ENCODE measurements at places on chromosomes 2 and 18.
A peak's percentile ranks its signal among the peaks of the same experiment; 100 is the strongest.

GRCh38 chr2:171895786-171896185 lies 1.7 kb upstream of the SLC25A12 start:
- DNase-seq, result no peak

DNA sequence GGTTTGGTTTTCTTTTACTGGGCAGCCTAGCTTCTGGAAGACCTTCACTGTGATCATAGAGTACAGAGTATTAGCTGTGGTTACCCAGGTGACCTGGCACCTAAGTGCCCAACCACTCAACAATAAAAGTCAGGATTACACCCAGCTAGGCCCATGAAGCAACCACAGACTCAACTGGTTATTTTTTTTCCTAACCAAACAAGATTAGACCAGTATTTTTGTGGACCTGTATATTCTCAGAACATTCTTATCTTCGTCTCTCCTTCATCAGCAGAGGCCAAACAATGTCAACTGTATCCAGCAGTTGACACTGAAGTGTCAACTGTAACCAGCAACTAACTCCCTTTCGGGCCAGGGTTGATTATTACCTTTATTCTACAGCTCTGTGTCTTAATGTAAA lies 289.2 kb upstream of the SLC39A10 start:
- no peak for DNase-seq

DNA sequence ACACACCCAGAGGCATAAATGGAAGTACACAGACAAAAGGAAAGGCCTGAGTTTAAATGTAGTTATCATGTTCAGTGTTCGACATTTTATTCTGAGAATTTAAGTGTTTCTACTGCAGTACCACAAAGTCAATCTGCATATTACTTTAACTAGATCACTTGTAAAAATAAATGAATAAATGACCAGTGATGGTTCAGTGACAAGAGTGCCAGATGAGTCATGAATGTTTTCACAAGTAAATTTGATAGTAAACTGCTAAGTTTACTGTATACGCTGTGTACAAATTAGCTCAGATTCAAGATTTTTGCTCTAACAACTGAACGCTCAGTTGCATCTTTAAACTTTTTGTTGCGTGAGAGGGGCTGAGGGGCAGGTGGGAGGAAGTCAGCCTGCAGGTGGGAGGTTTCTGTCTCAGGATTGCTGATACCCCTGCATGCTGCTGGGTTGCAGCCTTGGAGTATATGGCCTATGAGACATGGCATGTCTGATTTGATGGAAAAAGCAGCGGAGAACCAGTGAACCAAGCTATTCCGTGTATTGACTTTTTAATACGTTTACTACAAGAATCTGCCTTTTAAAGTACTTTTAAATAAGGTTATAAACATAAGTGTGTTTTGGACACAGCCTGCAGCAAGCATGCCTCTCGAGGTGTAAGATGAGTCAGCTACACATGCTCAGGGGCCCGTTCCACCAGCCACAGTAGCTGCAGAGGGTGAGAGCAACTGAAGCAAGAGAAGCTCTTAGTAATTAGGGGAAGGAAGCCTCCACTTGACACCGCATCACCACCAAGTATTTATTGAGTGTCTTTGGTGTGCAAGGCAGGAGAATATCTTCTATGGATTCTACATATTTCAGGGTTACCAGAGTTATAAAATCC lies 245.1 kb downstream of the NEDD4L start:
- peak; percentile 40 for DNase-seq

DNA sequence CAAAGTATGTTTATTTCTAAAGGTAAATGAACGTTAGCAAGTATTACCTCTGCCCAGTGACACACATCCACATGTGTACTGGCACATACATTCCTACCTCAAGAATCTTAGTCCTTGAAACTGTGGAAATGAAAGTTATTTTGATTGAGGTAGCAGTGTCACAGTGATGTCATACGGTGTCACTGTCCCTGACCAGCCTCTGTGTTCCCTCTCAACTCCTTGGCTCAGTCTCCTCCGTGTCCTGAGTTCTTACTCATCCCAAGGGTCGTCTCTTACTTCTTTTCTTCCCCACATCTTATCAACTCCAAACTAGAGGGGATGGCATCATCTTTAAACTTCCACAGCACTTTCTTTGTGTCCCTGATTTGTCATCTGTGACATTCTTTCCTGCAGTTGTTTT lies 3.3 kb downstream of the NCK2 start:
- no peak for DNase-seq

DNA sequence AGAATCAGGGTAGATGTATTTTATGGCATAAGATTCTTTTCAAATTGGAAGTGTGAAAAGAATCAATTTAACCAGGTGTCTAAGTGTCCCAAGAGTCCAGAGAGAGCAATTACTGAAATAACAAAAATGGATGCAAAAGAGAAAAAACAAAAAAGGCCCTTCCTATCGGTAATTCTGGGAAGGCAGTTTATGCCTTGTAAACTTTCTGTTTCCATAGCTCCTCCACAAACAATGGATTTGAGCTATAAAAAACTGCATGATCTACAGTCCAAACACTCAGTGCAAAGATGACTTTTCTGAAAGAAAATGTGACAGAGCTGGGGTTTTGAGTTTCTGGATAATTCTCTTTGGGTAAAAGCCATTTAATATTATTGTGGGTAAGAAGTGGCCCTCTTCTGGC lies 366.1 kb downstream of the EN1 start:
- DNase-seq, result no peak

- DNase-seq, result no peak
Observed at GRCh38 chr2:200065477-200065876, 110.1 kb downstream of the MAIP1 start.

- DNase-seq, result no peak
Observed at GRCh38 chr2:41880561-41881243, 167.1 kb upstream of the PKDCC start.

DNA sequence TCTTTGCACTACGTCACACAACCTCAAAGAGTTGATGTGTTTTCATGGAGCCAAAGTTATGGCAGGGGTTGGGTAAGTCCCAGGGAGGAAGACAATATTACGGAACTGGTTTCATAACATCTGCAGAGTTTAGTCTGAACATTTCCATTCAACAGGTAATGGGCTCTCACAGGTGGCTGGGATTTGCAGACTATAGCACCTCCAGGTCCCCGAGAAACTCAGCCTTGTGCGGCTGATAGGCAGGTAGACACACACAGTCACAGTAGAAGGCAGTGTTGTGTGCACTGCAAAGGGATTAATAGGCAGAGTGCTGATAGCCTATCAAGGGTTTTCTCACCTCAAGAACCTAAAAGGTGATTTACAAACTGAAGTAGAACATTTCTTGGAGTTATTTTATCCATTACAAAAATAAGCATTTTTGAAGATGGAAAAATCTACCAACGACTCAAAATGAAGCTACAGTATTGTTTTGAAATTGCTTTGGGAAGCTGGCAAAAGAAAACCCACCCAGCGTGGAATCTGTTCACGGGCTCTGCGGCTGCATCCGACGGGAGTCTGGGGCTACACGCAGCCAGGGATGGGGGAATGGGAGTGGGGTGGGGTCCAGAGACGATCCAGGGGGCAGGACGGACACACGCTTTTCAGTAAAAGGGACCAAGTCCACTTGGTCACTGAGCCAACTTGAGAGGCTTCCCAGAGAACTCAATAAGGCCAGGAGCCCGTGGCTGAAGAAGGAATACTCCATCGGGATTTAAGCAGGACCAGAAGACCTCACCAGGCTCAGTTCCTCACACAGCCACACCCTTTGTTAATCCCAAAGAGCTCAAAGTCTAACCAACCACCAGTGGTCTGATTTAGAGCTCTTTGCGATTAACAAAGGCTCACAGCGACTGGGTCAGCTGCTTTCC lies 82.9 kb downstream of the CHRNA1 start:
- DNase-seq, result no peak

DNA sequence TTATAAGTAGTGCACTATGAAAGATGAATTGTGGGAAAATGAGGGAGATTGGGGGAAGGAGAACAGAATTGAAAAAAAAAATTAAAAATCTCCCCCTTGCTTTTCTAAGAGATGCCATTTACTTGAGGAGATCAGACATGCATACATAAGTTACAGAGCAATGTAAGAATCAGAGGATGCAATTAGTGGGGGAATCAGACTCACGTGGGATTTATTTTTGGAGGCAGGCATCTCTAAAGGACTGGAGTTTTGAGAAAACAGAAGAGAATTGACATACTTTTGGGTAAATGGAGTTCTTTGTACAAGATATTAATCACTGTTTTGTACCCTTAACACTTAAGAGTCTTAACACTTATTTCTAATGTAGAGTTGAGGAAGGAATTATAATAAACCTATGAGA lies 52.7 kb downstream of the MTX2 start:
- no peak for DNase-seq

GRCh38 chr18:3447068-3447894 lies 2.7 kb upstream of the TGIF1 start:
- no peak for DNase-seq

DNA sequence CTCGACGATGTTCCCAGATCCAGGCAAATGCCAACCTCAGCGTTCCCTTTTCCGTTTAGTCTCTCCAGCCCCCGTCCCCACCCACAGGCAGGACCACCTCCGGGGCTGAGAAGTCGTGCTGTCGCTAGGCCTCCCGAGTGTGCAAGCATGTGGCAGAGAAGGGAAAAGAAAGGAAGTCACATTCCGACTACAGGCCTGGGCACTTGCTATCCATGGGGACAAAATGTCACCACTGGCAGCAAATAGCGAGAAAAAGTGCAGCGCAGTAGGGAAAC lies 420 bp downstream of the PIGN start:
- no peak for DNase-seq

DNA sequence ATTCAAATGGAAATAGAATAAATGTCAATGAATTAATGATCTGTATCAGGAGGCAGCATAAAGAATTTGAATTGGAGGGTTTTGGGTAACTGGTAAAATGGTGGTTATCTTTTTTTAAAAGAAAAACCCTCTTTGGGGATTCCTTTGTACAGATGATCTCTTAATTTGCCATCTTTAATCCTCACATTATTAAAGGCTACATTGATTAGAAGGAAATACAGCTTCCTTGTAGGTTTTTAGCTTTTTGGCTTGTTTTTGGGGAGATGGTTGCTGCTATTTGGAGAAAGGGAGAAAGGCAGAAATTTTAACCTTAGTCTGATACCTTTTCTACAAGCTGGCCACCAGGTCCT lies 600 bp upstream of the MAPRE2 start:
- DNase-seq, result no peak

GRCh38 chr18:22710673-22711191 lies 222.4 kb upstream of the RBBP8 start:
- no peak for DNase-seq

DNA sequence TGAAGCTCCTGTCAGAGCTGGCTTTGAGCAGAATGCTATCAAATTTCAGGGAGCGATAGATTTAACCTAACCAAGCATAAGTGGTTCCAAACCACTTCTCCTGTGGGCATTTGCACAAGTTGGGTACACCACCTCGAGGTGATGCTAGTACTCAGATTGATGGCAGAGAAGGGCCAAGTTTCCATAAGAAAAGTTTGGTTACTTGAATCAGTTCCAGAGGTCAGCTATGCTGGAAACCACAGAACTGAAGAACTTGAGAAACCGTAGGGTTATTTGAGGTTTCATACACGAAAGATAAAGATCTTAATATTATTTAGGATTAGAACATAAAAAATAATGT lies 238.2 kb upstream of the SOX11 start:
- DNase-seq, result peak; percentile 46

- DNase-seq, result no peak
Observed at GRCh38 chr2:134713176-134713575, 5.6 kb downstream of the TMEM163 start.

DNA sequence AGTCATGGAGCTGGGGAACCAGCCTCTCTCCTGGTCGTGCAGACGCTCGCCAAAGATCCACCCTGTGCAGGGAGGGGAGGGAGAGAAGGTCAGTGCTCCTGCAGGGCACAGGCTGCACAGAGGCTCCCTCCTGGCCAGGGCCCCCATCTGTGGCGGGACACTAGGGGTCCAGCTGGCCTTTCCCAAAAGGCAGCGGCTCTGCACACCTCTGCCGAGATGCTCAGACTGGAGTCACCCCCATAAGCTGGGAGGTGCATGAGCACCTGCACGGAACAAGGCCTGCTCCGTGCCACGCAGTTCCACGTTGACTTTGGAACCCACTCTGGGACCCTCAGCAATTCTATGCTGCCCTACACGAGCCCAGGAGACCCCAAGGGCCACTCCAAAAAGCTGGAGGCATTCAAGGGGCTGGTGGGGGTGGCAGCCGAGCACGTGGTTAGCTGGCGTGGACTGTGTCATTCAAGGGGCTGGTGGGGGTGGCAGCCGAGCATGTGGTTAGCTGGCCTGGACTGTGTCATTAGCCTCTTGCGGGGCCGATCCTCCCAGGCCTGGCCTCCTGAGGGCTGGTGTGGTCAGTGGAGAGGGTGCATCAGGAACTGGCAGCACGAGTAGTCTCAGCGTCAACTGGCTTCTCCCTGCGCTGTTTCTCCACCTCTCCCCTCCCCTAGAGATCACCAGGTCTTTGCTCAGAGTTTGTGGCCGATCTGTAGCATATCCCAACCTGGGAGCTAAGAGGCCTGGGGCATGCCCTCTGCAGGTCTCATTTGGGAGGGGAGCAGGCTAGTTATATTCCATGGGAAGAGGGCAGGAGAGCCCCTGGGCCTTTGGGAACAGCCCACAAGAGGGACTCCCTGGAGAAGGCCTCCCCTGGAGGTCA lies 9.8 kb downstream of the SNORC start:
- DNase-seq, result no peak

Data from NCI-H2107 (cell line).